SW480 (cell line): ENCODE measurements at places on chromosomes 4 and X.
A peak's percentile ranks its signal among the peaks of the same experiment; 100 is the strongest.

DNA sequence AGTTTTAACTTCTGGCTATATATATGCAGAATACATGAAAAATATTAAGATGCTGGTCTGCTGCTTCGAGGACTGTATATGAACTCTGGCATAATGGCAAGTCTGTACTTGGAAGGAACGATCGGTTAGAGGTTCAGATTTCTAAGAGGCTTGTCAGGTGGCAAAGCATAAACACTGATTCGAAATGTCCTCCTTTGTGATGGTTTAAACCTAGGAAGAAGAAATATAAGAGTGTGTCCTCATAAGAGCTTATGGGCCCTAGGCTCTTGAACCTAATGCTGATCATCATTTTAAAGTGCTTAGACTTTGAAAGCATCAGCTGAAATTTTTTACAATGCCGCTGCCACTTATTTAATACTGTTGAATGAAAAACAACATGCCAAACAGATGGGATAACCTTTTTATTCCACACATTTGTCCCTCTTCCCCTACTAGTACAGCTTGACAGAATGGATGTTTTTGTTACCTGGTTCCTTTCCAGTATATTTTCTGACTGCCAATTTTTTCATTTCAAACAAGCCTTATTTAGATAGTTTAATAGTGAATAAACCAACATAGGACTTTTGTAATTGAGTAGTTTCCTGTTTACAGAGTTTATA lies 8.8 kb downstream of the SPRY1 start:
- no peak for DNase-seq

- DNase-seq = no peak
Observed at GRCh38 chrX:111006116-111006515, 89.9 kb upstream of the PAK3 start.

GRCh38 chr4:108360754-108361445 lies 192.2 kb upstream of the LEF1 start:
- peak; percentile 18 for DNase-seq

DNA sequence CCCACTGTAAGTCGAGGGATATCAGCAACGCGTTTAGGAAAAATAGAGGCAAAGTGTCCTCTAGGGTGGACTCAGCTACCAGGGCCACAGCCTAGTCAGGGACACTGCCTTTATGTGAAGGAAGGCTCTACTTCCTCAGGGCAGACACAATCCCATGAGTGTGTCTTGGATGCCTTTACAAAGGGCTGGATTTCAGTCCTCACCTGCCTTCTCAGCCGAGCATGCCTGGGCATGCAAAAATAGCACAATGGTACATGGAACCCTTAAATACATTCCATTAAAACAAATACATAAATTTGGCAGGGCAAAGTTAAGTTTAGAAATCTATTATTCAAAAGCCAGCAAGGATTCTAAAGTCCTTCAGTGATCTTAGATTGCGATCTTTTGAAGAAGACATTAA lies 51.1 kb downstream of the DMD start:
- DNase-seq = no peak

GRCh38 chrX:72128881-72129280 lies 2.8 kb downstream of the RTL5 start:
- peak; percentile 20 for DNase-seq

- no peak for DNase-seq
Observed at GRCh38 chrX:72366178-72366577, 60.5 kb upstream of the CITED1 start.

DNA sequence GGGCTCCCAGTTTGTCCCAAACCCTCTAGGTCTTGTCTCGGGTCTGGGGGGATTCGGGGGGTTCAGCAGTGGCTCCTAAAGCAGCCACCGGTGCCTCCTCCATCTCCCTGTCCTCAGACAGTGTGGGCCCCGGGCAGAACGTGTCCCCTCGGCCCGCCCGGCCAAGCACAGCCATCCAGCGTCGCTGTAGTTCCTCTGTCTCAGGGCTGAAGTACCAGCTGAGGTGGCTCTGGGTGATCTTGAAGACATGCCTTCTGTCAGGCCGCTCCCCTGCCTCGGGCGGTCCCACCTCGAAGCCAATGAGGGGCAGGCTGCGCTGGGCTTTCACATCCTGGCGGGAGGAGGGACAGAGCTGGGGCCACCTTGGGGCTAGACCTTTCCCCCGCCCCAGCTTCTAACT lies 5.9 kb downstream of the TSR2 start:
- no peak for DNase-seq

DNA sequence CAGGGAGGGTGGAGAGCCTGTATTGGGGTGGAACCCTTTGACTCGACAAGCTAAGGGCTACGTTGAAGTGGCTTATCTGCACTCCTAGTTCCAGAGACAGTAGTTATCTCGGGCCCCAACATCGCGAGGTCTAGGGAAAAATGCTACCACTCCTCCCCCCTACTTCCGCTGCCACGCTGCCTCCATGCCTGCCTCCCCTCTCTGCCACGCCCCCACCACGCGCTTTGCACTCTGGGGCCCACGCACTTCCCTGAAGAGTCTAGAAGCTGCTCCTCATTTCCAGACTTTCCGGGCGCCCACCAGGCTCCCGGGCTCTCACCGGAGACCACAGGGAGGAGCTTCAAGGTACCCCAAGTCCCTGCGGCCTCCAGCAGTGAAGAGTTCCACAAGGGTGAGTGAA lies at the start of gene PASD1:
TSS of gene PASD1 (plus strand) at position 227 of the 400 bp plus-strand sequence. CDS start 37,879 bp downstream, outside the sequence.
- DNase-seq = peak; percentile 40

DNA sequence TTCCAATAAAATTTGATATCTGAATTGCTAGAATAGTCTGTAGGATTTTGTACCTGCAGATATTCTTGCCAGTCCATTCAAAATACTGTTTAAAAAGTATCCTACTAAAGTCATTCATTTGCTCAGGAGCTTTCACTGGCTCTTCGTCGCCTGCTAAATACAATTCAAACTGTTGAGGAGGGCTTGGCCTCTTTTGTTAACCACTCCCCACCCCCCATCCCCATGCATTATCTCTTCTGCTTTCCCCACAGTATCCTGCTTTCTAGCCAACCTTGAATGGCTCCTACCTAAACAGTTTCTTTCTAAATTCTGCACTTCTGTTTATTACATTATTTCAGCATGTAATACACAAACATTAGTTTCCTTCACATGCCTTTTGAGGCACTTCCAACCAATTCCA lies 230.8 kb downstream of the CPE start:
- DNase-seq = no peak

GRCh38 chr4:33411182-33411581 lies 2691.0 kb downstream of the PCDH7 start:
- DNase-seq = no peak

DNA sequence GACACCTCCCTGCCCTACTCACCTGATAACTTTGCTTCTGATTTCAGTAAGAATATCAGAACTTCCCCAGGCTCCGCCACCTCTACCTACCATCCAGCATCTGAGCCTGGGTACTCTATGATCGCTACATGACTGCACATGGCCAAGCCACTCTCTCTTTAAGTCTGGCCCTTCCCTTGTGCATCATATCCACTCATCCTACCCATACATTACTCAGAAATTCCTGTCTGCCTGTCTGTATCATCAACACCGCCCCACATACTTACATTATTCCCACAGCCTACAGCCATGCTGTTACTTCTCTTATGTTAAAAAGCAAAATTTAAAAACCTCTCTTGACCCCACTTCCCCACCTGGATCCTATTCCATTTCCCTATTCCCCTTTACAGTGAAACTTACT lies 84.7 kb downstream of the SCD5 start:
- DNase-seq = no peak
